Stimulated activated CD4-positive, alpha-beta T cell treated with anti-CD3 and anti-CD28 coated beads, TNF-alpha, amount 100 ng/mL, for 4 hours (primary cell): ENCODE measurements at places on chromosomes 2 and 18.

DNA sequence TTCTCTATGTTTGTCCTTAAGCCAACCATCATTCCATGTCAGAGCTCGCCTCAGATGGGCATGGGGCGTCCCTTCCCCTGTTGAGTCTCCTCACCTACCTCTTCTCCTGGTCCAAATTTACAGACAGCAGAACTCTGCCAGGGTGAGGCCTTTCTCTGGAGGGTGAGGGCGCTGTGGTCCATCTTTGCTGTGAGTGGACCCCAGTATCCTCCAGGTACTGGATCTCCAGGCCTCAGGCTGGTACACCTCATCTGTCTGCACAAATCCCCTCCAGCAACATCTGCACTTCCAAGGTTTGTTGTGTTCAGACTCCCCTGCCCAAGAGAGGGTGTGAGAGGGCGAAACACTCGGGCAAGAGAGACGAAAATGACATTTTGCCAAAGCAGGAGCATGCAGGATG, 63.9 kb upstream of the EDAR start:
- no peak for DNase-seq

- DNase-seq: no peak
These were observed 110.4 kb upstream of the MYCN start for GRCh38 chr2:15829985-15830384.

- no peak for DNase-seq
These were observed 27.5 kb upstream of the FAHD2A start for GRCh38 chr2:95374921-95375471.

GRCh38 chr2:190947711-190948251, 66.2 kb downstream of the STAT1 start:
- no peak for DNase-seq

DNA sequence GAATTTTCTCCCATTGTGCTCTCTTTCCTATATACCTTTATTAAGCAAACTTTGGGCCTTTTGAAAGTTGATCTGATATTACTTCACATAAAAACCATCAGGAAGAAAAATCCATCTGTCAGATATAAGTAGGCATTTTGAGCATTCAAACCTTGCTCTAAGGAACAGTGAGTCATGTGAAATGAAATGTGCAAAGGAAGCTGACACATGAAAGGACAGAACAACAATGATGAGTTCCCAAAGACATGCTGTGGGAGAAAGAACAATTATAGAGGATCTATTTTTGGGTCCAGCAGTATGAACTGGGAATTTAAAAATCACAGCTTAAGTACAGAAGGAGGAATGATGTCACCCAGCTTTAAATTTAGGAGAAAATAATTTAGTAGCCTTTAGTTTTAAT, 18.1 kb downstream of the CALCRL start:
- DNase-seq: no peak

GRCh38 chr2:216012133-216012829, 1.1 kb downstream of the MREG start:
- DNase-seq: no peak

DNA sequence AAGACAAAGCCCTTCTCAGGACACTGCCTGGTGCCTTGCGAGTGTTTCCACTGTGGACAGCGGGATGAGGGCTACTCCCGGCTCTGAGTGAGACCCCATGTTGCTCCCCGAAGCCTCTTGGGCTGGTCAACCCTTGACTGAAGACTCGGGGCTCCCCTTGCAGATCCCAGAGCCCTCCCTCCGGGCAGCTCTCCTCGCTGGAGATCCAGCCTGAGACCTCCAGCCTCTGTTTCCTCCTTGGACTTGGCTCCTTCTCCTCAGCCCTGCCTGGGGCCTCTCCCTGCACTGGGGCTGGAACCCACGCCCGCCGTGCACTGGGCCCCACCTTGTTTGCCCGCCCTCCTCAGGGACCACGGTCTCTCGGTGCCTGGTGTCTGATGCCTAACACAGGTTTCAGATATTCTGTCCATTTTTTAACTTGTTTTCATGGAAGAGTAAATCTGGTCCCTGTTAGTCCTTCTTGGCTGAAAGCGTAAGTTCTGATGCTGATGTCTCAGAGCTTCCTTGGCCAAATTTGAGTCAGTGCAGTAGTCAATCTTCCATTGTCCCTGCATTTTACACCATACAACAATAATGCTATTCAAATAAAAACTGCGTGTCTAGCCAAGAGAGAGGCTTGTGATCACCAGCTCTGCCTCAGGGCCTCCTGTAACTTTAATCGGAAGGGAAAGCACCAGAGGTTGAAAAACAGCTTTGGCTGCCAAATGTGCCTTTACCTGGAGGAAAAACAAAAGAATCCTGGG, 139.3 kb upstream of the CTDP1 start:
- DNase-seq: no peak

- no peak for DNase-seq
These were observed 5.4 kb downstream of the AFG3L2 start for GRCh38 chr18:12371590-12371989.

DNA sequence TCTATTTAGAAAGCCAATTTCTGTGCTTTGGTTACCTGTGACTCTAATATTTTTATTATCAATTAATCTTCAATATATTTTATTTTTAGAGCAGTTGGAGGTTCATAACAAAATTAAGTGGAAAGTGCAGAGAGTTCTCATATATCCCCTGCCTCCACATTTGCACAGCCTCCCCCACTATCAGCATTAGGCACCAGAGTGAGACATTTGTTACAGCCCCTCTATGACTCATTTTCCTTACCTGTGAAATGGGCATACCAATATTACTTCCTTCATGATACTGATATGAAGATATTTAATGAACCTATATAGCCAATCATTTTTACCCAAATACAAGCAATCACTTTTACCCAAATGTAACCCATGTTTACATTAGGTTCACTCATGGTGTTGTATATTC, 34.0 kb upstream of the CYTIP start:
- DNase-seq: no peak
